ENCODE measurements at places on chromosomes 3 and 15.

GRCh38 chr3:60133269-60134162 is 1083.7 kb upstream of the CFAP20DC start:
- DNase-seq = no peak

DNA sequence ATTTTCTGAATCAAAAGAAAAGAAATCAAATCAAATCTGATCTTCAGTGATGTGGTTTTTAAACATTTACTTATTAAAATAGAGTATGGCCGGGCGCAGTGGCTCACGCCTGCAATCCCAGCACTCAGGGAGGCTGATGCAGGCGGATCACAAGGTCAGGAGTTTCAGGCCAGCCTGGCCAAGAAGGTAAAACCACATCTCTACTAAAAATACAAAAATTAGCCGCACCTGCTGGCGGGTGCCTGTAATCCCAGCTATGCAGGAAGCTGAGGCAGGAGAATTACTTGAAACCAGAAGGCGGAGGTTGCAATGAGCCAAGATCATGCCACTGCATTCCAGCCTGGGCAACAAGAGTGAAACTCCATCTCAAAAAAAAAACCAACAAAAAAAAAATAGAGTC is 169.1 kb downstream of the ULK4 start:
- DNase-seq = no peak

DNA sequence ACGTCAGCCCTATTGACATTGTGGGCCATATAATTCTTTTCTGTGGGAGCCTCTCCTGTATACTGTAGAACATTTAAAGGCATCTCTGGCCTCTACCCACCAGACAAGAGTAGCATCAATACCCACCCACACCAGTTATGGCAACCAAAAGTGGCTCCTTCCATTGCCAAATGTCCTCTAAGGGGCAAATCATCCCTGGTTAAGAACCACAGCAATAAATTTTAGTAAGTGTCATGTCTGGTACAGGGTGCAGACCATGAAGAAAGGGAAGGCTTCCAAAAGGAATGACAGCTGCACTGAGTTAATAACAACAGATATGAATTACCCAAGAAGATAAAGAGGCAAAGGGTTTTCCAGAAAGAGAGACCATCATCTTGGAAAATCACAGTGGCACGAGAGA is 6.9 kb upstream of the CLDN18 start:
- no peak for DNase-seq

- DNase-seq = no peak
These were observed 27.8 kb downstream of the SLC41A3 start for GRCh38 chr3:126056088-126056487.

DNA sequence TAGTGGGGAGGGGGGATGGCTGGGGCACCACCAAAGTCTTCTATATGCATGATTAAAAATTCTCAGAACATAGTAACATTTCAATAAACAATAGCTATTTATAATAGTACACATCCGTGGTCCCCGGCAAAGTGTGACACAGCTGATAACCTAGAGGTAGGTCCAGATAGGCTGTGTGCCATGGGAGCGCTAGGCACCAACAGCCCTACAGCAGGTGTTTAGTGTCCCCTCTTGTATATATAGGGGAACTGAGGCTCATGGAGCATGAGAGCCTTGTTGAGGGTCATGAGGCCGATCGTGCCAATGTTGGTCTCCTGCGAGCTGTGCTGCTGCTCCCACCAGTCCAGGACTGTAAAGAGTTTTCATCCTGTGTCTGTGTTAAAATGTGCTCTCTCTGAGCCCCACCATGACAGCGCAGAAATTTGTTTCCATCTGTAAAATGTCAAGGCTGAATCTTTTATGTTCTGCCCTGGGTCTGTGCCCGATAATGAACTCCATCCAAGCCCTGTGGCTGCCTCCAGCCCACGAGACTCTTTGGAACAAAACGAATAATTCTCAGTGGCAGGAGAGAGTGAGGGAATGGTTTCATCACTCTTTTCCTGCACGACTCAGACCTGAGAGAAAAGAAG is 14.5 kb downstream of the TMEM158 start:
- no peak for DNase-seq

- no peak for DNase-seq
These were observed 68.7 kb upstream of the KCNAB1 start for GRCh38 chr3:156051651-156052050.
